ENCODE measurements at places on chromosomes 16 and 17. TPM values are rescaled to one million over a fixed set of nuclear protein-coding genes. Genes with fewer than 3 reads are reported as not detected.

DNA sequence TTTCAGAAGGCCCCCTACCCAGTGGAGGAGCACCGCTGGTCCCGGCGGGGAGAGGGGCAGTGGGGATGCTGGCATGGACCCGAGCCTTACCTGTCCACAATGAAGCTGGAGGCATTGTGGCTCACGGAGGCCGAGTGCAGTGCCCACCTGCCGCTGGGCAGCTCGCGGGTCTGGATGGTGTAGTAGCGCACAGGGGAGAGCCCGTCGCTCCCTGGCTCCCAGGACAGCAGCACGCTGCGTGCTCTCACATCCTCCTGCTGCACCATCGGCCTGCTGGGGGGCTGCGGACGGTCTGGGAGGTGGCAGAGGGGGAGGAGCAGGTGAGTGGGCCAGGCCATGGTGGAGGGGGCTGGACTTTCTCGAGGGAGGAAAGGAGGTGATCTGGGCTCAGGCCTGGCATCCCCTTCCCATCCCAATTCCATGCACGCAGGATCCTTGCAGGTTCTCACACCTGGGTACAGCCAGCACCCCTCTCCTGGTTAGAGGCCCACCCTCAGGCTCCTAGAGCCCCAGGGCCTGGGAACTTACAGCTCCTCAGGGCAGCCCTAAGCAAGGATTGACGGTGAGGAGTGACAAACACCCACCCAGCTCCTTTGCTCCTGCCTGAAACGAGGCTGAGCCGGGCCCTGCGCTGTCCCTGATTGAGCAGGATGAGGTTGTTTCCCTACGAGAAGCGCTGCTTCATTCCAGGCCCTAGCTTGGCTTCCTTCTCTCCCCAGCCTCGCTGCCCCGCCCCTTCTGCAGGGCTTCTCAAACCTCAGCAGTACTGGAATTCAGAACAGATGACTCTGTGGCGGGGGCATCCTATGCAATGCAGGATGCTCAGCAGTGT, 76.2 kb upstream of the CDC42EP4 start:
- no peaks in the 10 kb centered on the region for H3K36me3 ChIP-seq
- H3K27me3 ChIP-seq: no peaks in the 10 kb centered on the region
- no peak overlapping the region for H3K4me3 ChIP-seq
- no peak for DNase-seq

GRCh38 chr16:86834451-86835035, 256.2 kb downstream of the FOXL1 start:
- DNase-seq: no peak
- H3K27ac ChIP-seq: no peak overlapping the region
- H3K4me1 ChIP-seq: no peaks in the 10 kb centered on the region
- no peak overlapping the region for H3K4me3 ChIP-seq
- no peaks in the 10 kb centered on the region for H3K27me3 ChIP-seq

DNA sequence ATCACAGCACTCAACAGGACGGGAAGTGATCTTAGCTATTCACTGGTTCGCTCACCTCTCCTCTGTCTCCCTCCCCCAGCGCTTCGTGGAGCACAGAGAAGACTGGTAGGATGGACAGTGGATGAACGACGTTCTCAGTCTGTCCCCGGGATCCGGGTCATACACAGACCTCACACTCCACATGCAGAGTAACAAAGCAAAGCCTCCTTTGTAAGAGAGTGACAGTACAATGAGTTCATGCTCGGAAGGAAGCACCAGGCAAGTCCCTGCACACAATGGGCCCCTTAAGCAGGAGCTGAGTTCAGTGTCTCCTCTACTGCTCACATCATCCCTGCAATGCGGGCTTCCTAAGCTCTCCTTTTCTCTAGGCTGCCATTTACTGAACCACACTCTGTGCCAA, 356.9 kb downstream of the C16orf95 start:
- peaks cover 77% of the 10 kb centered on the region for H3K27me3 ChIP-seq
- no peak for DNase-seq
- H3K36me3 ChIP-seq: no peaks in the 10 kb centered on the region
- no peaks in the 10 kb centered on the region for H3K4me1 ChIP-seq
- H3K4me3 ChIP-seq: no peak overlapping the region
- H3K27ac ChIP-seq: no peak overlapping the region

GRCh38 chr16:75390926-75391653, 42.2 kb downstream of the CFDP1 start:
- no peak for DNase-seq
- peaks cover 21% of the 10 kb centered on the region for H3K4me1 ChIP-seq

- no peaks in the 10 kb centered on the region for H3K36me3 ChIP-seq
- H3K27me3 ChIP-seq: peaks cover 36% of the 10 kb centered on the region
These were observed 499.8 kb upstream of the CDH11 start for GRCh38 chr16:65621640-65622039.

- no peak overlapping the region for H3K4me3 ChIP-seq
- no peaks in the 10 kb centered on the region for H3K27me3 ChIP-seq
- no peak overlapping the region for H3K27ac ChIP-seq
- peaks cover 10% of the 10 kb centered on the region for H3K4me1 ChIP-seq
These were observed 290.4 kb downstream of the MAP2K6 start for GRCh38 chr17:69704935-69705334.

DNA sequence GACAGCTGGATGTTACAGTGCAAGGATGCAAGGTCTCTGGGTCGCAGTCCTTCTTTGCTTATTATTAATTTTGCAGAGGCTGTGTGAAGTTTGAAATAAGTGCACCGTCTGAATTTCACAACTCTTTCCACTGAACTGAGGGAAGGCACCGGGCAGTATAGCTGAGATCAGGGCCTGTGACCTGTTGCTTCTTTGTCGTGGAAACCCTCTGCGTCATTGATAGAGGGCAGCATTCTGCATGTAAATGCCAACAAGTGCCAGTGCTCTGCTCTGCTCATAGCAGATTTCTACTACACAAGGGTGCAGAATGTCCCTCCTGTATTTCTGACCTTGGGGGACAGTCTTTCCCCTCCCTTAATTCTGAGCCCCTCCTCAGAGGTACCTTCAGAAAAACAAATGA, 26.0 kb downstream of the CD300LF start:
- H3K27ac ChIP-seq: no peak overlapping the region
- no peaks in the 10 kb centered on the region for H3K27me3 ChIP-seq
- H3K4me1 ChIP-seq: no peaks in the 10 kb centered on the region
- no peak overlapping the region for H3K4me3 ChIP-seq
- no peak for DNase-seq

DNA sequence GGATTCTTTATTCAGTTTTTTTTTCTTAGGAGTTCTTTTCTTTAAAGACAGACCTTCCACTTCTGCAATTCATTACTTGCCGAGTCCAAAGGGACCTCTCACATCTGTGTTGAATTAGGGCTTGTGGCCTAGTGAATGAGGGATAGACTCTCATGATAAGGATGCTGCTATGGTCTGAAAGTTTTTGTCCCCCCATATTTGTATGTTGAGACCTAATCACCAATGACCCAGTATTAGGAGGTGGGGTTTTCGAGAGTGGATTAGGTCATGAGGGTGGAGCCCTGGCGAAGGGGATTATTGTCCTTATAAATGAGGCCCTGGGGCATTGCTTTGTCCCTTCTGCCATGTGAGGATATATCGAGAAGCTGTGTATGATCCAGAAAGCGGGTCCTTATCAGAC, 9.5 kb downstream of the KRT12 start:
- H3K27ac ChIP-seq: no peak overlapping the region
- DNase-seq: no peak
- H3K4me1 ChIP-seq: peaks cover 7% of the 10 kb centered on the region
- H3K36me3 ChIP-seq: no peaks in the 10 kb centered on the region

Gene DRC3
- total RNA-seq: 0.11 TPM

Gene SPATA20
- 34.1 TPM for total RNA-seq

Gene CCL3
- not detected for total RNA-seq

Gene LCAT
- 5.1 TPM for total RNA-seq
